ENCODE measurements at places on chromosomes 1 and 21.

GRCh38 chr1:195637539-195637938, 970.7 kb downstream of the KCNT2 start:
- no peak for DNase-seq

GRCh38 chr1:74712881-74713280, 20.0 kb downstream of the CRYZ start:
- no peak for DNase-seq

DNA sequence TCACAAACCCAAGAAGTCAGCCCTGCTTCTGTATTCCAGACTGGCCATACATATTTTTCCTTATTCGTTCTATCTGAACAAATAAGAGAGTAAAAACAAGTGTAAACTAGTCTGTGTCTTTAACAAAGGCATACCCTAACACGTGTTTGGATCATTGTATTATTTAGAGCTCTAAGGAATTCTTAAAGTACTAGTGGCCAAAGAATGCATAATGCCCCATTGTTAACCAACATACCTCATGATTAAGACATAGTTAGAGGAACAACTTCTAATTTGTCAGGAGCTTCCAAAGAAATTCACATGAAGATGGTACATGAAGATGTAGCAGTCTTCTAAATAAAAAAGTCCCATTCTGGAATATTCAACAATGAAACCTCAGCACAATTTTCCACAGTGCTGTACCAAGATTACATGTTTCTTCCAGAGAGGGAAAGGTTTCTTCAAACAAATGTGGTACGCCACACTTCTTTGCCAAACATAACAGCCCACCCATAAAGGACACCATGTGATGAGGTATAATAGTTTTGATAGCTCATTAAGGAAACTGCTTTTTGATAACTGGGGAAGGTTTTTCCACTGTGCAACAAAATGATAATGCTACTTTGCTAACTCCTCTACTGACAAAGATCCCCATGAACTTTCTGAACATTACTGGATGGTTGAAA, 5.0 kb downstream of the PALMD start:
- DNase-seq = no peak

DNA sequence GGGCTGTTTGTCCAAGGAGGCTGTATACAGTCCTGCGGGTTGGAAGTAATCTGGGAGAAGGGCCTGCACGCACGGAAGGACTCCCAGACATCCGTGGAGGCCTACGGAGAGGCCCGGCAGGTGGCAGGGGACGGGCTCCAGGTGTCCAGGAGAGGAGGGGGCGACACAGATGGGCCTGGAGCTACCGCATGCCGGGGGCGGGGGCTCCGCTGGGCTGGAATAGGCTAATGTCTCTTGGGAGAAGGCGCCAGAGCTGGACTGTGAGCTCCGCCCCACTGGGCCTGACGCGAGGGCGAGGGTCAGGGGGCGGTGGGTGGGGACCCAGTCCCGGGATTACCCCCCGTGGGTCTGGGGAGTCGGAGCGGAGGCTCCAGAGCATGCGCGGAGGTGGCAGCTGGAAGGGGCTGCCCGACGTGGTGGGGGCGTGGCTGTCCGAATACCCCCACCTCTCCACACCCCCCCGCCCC, 659 bp downstream of the AGO1 start:
- DNase-seq = no peak

DNA sequence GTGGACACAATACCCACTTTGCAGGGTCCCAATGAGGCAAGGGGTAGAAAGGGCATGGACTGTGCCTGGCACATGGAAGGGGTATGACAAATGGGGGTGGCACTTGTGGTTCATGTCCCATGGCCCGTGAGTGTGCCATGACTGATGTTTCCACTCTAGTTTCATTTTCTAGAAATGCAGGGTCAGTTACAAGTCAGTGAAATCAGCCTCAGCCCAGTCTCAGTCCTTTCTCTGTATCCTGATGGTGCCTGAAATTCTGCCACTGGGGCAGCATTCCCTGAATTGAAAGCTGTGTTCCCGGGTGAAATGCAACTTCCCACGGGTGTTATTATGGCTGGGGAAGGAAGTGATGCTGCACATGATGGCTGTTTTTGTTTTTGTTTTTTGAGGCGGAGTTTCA, 110.8 kb upstream of the ZBTB40 start:
- DNase-seq = no peak

- DNase-seq = no peak
Measured at GRCh38 chr1:54487571-54488050, 60.4 kb upstream of the ACOT11 start.

GRCh38 chr1:87530042-87530807, 201.5 kb downstream of the LMO4 start:
- no peak for DNase-seq

GRCh38 chr1:84619383-84620102, 45.3 kb upstream of the CTBS start:
- DNase-seq = peak; percentile 86

GRCh38 chr1:207205614-207206061, 101.6 kb downstream of the C4BPA start:
- no peak for DNase-seq

GRCh38 chr1:232551386-232551785, 78.5 kb downstream of the SIPA1L2 start:
- DNase-seq = no peak

DNA sequence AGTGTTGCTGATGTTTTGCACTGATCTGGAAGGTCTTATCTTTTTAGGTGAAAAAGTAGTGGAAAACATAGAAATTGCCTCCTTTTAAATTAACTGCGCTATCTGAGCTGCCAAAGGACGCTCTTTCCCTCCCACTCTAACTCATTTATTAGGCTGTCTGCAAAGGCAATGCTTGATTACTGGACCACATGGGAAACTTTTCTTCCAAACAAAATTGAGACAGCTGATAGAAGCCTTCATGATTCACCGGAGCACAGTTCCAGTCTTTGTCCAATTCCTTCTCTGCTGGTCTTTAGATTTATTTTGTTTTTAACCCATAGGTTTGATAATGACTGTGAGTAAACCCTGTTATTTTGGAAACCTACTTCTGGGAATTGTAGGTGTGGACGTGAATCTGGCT, 93.0 kb upstream of the RAVER2 start:
- DNase-seq = no peak

- no peak for DNase-seq
Measured at GRCh38 chr1:1162597-1163537, 10.8 kb upstream of the TTLL10 start.

DNA sequence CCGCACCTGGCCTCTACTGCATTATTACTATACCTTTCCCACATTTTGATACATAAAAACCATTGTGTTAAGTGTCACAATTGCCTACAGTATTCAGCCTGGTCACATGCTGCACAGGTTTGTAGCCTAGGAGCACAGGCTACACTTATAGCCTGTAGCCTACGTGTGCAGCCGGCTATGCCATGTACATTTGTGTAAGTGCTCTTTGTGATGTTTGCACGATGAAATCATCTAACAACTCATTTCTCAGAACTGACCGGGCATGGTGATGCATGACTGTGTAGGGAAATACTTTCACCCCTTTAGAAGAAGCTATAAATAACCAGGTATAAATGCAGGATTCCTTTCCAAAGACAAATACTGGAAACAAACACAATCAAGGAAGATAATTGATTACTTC, 12.1 kb downstream of the ERG start:
- DNase-seq = peak; percentile 70

DNA sequence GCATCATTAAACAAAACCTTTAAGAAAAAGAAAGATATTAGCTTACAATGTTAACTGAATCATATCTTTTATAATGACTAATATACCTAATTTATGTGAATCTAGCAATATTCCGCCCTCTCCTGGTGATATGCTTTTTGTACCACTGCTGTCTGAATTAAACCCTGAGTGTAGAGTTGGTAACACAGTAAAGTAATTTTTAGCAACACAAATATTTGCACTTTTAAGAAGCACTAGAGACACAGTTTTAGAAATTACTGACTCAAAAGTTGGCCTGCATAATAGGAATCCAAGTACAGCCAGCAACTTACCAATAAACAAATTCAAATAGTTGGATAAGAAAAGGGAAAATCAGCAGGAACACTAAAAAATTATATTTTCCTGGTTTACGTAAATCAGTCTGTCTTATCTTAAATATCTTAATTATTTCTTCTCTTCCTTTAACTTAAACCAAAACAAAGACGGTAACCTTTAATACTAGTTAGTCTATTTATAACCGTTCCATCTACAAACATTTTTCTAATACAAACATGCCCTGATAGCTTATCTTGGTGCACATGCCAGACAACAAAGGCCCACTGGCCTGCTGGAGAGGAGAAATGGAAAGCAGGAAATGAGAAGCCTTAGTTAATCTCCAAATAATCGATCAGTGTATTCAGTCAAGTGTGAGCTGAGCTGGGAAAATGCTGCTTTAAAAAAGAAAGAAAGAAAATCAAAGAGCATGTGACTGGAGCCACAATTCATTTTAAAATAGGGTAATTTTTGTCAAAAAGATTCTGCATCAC, 246.0 kb downstream of the RERE start:
- DNase-seq = no peak

DNA sequence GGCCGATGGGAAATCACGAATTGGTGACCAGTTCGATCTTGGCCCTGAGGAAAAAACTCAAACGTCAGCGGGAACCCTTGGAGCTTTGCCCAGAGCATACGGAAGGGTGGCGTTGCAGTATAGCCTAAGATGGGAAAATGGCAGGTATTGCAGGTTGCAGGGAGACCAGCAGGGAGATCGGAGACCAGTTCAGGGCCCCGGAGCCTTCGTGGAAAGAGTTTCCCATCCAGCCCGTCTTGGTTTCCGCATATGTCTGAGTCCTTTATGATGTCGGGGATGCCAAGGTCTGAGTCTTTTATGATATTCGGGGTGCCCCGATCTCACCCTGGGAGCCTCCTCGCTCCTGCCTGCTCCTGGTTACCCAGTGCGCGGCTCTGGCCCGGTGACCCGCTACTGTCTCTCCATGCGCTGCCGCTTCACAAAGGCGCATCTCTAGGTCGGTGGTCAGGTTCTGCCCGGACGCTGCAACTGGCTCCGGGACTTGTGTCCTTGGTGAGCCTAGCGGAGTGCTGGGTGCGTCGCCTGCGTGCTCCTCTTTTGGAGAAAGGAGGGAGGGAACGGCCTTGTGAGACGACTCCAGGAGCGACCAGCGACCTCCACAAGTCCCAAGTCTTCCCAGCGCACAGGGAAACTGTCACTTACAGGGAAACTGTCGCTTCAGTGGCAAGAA, 94.2 kb downstream of the PRKAB2 start:
- DNase-seq = no peak

DNA sequence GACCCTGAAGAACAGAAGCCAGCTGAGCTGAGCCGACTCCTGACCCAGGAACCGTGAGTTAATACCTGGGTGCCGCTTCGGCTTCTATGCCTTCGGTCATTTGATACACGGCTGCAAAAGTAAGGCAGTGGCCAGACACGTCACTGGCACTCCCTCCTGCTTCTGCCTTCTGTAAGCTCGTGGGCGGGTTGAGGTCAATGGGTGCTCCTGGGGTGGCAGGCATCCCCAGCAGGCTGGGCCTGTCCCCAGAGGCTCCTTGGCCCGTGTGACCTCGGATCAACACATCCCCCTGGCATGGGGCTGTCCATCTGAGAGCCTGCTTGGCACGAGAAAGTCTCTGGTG, 35.7 kb upstream of the COL6A1 start:
- DNase-seq = no peak

- DNase-seq = no peak
Measured at GRCh38 chr1:87249803-87250202, 78.9 kb upstream of the LMO4 start.

DNA sequence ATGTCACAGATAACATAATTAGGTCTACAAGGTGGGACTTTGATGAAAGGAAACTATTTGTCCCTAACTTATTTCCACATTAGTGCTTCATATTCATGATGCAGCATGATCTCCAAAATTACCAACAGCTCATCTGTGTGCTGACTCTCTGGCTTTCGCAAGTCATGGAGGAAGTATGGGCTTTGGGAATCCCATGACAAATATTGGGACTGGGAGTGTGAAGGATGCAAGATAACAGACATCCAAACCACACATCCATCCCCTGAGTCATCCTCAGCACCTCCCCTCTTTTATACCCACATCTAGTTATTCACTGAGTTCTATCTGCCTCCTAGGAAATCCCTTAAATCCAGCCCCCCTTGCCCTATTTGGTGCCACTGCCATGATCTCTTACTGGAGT, 102.8 kb upstream of the COL24A1 start:
- no peak for DNase-seq

DNA sequence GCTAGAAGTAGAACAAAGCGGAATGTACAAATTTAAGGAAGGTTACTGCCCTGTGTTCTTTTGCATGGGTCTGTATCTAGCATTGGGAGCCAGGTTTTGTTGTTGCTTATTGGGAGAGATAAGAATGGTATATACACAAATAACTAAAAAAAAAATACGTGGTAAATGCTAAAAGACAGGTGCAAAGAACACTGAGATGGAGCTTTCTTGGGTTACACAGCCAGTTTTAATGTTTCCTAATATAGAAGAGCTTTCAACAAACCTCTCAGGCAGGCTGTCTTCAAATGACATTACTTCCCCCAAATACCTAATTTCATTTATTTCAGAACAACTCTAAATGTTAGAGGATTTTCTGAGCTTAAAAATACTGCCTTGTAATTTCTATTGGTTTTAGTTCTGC, 1.4 kb upstream of the MDM4 start:
- DNase-seq = no peak

DNA sequence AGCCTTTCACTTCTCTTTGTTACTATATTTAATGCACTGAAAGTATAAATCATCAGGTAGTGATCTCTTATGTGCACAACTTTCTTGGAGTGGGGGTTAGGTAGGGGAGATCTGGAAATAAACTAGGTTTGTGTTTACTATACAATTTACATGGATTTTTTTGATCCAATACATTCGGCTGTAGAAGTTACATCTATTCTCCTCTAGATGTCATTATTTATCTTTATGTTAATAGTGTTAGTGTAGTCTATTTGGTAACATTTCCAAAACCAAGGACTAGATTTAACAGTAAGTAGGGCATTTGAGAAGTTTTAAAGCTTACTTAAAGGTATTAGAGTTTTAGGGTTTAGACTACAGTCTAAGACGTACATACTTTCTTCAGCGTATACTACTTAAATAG, 5.4 kb downstream of the VPS45 start:
- DNase-seq = no peak

DNA sequence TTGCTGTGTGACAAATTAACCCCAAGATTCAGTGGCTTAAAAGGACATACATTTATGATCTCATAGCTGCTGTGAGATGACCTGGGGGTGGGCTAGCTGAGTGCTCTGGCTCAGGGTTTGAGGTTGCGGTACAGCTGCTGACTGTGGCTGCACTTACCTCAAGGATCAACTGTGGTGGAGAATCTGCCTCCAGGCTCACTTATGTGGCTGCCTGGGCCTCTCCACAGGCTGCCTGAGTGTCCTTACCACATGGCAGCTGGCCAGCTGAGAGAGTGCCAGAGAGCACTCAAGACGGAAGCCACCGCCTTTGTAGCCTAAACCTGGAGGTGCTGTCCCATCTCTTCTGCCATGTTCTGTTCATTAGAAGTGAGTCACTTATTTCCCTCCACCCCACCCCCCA, 5.7 kb downstream of the LRRC71 start:
- DNase-seq = no peak

DNA sequence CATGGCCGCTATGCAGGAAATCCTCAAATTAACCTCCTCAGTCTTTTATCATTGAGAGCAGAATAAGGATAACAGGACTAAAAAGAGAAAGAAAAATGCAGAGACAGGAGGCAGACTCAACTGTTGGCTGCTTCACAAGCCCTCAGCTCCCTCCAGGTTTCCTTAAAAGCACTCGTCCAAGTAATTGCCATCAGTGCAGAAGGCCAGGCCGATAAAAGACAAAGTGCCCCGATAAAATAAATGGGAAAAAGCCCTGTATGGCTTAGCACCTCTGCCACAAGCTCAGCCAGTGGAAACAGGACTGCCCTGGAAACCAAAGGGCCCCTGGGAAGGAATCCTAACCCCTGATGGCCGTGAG, 8.1 kb downstream of the S100A6 start:
- no peak for DNase-seq
